ENCODE measurements at places on chromosomes 7 and 10. TPM values are rescaled to one million over a fixed set of nuclear protein-coding genes. Genes with fewer than 3 reads are reported as not detected.
A peak's percentile ranks its signal among the peaks of the same experiment; 100 is the strongest.

The CYP2C19 gene
- not detected for polyA plus RNA-seq

The NPFFR1 gene
- polyA plus RNA-seq: not detected

The KNDC1 gene
- polyA plus RNA-seq: not detected

The NUTM2B gene
- polyA plus RNA-seq: 0.09 TPM

DNA sequence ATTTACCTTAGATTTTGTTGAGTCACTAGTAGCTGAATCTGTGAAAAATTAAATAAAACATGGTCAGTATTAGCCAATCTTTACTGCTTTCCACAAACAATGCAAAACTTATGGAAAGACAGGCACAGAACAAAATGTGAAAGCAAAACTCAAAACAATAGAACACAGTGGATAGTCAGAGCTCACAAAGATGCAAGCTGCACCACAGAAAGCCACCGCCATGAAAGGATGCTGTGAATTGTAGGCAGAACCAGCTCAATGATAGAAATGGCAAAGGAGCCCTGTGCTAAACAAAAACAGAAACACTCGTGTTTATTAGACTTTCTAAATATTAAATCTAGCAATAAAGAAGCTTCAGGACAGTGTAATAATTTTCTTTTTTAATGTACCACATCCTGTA lies 134.4 kb downstream of the ARHGAP21 start:
- no peak for DNase-seq

DNA sequence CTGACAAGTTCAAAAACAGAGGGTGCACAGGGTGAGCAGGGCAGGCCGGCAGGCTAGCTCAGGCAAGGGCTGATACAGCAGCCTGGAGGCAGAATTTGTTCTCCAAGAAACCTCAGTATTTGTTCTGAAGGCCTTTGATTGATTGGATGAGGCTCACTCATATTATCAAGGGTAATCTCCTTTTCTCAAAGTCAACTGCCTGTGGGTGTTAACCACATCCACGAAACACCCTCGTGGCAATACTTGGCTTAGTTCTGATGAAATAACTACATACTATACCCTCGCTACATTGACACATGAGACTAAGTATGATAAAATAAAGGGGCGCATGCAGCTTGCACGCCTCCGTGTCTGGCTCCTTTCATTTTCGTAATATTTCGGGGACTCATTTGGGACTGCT lies 4.4 kb upstream of the PPP2R2D start:
- peak; percentile 88 for DNase-seq

DNA sequence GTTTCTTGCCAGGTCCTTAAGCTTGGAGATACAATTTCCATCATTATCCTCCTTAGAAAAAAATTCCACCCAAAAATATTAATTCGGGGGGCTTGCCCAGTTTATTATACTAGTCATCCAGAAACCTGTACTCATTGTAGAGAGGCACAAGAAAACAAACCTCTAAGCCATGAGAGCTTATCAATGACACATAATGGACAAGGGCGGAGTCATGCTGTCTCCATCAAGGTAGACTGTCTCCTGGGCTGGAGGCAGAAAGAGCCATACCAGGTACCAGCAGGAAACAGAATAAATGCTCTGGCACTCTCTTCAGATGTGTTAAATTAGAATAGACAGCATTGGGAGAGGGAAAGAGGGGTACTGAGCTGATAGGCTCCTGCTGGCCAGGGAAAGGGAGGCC lies 69.8 kb upstream of the GSDME start:
- no peak for DNase-seq

GRCh38 chr7:87119581-87119980 lies 32.7 kb upstream of the DMTF1 start:
- DNase-seq: no peak

The OPALIN gene
- polyA plus RNA-seq: not detected

- peak; percentile 73 for DNase-seq
Observed at GRCh38 chr10:132551093-132551807, 13.7 kb downstream of the INPP5A start.

GRCh38 chr7:95784796-95785195 lies 12.4 kb downstream of the DYNC1I1 start:
- DNase-seq: no peak

- no peak for DNase-seq
Observed at GRCh38 chr7:94251-94801, 98.0 kb upstream of the FAM20C start.

The SPDYE9 gene
- not detected for polyA plus RNA-seq

The CCDC172 gene
- not detected for polyA plus RNA-seq

The GFRA1 gene
- not detected for polyA plus RNA-seq

DNA sequence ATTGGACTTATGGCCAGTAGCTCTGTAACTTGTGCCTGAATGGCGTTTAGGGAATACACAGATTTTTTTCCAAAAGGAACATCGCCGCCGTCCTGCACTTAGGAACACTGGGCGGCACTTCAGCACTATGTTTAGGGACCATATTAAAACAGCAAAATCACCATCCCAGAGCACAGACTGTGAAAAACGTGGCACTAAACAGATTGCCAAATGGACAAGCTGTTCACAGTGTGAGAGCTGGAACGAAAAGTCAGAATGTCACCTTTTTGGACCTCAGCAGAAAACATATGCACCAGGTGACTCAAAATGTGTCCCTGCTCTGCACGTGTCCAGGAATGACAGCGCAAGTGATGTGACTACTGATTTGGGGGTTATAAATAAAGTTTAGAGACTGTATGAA lies 87.9 kb downstream of the ODAD2 start:
- DNase-seq: no peak

DNA sequence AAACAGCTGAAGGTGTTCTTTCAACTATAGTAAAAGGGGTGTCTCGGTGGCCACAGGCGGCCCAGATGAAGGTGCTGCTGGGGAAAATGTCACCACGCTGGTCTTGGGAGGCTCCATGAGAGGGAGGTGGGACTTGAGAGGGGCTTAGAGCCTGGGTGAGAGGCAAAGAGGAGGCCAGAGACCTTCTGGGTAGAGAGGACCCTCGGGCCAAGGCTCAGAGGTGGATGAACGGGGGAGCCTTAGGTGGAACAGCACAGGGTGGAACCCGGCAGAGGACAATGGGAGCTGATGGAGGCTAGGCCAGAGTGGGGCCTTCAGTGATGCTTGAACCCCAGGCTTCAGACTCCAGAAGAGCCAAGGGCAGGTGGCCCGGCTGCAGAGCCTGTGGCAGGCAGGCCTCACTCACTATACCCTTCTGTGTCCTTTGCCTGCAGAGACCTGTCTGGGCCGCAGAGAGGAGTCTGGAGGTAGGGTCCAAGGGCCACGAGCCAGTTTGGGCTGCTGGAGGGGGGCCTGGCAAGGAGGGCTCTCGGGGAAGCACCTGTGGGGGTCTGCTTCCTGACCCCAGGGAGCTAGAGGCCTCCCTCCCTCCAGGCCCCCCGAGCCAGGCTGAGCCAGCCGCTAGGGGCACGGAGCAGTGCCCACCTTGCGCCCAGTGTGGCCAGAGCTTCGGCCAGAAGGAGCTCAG lies 32.1 kb downstream of the ZNF783 start:
- no peak for DNase-seq
